ENCODE measurements at places on chromosomes 5 and 9.
A peak's percentile ranks its signal among the peaks of the same experiment; 100 is the strongest.

- DNase-seq = no peak
Measured at GRCh38 chr9:125161284-125161918, 18.1 kb upstream of the SCAI start.

- no peak for DNase-seq
Measured at GRCh38 chr5:42781584-42781983, 25.0 kb downstream of the CCDC152 start.

- no peak for DNase-seq
Measured at GRCh38 chr5:61346511-61346910, 14.5 kb downstream of the ZSWIM6 start.

- no peak for DNase-seq
Measured at GRCh38 chr5:142941245-142941644, 171.1 kb downstream of the ARHGAP26 start.

DNA sequence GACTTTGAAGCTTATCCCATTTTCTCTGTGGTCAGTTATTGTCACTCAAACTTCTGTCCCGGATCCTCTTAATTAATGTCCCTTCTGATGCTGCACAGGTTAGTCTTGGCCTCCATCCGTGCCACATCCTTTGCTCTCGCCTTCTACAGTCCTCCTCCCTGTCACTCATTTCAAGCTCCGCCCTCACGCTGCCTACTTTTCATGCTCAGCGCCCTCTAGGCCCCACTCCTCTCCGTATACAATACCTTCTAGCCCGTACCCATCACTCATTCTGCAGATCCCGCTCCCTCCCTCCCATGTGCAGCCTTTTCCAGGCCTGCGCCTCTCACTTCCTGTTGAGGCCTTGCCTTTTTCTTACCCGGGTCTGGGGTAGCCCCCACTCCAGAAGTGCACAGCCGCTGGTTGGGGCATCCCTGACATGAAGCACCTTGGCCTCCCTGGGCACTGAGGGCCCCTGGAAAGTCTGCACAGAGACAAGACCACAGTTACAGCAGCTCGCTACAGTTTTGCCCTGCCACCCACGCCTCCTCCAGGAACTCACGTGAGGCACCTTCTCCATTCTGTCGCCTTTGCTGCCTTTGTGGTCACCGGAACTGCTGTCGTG, 88.5 kb upstream of the SLC25A48 start:
- DNase-seq = no peak

DNA sequence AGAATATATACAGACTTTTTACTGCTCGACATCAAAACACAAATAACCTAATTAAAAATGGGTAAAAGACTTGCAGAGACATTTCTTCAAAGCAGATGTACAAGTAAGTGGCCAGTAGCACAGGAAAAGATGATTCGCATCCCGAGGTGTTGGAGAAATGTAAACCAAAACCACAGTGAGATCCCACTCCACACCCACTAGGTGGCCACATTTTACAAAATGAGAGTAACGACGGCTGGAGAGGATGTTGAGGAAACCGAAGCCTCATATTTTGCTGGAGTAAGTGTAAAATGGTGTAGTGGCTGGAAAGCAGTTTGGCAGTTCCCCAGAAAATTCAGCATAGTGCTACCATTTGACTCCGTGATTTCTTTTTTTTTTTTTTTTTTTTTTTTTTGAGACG, 21.3 kb upstream of the GBGT1 start:
- DNase-seq = no peak

DNA sequence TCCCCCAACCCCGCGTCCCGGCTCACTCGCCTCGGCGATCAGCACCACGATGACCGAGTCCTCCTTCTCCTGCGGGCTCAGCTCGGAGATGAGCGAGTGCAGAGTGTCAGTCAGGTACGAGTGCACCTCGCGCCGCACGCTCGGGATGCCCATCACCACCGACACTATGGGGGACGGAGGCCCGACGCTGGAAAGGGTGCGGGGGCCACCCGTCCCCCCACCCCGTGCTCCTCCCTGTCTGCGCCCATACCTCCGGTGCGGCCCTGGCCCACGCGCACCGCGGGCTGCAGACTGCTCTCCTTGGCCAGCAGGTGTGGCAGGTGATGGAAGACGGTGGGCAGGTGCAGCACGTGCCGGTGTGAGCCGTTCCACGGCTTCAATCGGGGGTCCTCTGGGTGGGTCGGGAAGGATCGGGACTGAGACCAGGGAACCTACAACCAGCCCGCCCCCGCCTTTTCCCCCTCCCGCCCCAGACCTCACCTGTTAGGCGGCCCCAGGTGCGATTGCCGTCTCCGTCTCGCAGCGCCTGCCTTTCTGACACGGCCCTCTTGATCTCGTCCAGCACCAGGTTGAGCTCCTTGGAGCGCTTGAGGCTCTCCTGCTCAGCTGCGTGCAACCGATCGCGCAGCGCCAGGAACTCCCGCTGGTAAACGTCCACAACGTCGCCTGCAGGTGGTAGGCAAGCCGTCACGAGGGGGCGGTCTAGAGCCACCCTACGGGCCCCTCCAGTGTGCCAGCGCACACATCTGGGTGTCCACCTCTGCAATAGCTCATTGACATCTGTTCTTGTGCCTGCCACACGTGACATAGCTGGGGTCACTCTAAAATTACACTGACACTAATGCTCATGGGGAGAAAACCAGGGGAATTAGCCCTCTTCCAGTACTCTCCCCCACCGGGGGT, 5.1 kb downstream of the MGAT4B start:
- DNase-seq = peak; percentile 70

GRCh38 chr5:124007675-124008398, 495.9 kb downstream of the CSNK1G3 start:
- no peak for DNase-seq

DNA sequence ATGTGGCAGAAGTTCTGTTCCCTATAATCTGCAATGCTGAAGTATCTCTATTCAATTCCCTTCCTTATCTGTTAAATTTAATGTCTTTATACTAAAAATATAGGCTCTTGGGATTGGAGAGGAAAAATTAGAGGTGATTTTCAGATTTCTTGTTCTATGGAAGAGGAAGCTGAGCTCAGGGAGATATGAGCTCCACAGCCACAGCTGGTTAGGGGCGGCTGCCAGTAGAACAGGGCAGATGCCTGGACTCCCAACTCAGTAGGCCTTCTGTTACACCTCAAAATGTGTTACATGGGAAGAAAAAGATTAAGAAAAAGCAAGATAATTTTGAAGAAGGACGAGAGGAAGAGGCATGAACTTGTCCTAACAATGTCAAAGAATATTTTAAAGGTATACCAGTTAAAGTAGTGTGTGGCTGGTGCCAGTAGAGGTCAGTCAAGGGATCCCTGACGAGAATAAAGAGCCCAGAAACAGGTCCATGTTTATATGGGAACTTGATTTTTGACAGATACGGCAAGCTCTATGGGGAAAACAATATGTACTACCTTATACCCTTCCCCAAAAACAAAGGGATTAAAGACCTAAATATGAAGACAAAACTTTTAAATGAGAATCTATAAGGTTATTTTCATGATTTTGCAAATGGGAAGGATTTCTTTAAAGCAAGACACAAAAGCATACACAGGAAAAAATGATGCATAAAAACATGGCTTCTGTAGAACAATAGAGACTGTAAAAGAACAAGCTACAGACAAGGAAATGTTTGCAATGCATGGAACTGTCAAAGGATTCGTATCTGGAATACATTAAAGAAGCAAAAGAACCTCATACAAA, 28.7 kb downstream of the DNAJC21 start:
- no peak for DNase-seq

DNA sequence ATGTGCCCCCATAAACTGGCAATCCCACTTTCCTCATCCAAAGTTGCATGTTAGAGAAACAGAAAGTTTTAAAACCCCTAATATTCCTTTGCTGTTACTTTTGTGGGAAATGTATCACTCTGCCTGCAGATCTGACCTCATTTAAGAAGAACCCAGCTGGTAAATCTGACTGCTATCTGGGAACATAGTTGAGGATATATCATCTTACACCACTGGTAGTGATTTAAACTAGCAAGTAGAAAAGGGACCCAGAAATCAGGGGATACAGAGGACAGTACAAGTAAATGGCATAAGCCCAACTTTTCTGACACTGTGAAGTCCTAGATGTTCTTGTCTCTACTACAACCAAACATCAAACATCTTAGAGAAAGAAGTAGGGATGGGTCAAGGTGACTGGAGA, 1060.5 kb upstream of the DMAC1 start:
- DNase-seq = no peak

GRCh38 chr9:103225702-103226646, 230.8 kb downstream of the CYLC2 start:
- DNase-seq = no peak

DNA sequence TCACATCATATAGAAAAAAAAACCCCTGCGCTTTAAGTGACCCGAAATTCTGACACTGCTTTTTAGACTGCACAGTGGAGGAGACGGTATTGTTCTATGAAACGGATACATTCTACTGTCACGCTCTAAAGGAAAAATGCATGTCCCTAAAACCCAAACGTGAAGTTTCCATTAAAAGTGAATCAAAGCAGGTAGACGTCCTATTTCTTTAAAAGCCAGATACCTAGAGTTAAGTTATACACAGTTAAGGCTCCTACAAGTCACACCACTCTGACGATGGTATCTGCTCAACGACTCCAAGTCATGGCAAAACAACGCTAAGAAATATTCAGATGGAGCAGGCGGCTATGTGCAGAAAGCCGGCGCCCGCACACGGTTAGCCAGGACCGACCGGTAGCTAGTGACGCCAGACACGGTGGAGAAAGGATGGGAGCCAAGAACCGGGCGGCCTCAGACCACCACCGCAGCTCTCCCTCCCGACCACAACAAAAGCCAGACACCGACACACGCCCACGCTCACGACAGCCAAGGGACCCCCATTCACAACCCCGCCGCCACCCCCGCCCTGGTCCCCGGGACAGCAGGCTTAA, 734 bp downstream of the SKP1 start:
- no peak for DNase-seq

DNA sequence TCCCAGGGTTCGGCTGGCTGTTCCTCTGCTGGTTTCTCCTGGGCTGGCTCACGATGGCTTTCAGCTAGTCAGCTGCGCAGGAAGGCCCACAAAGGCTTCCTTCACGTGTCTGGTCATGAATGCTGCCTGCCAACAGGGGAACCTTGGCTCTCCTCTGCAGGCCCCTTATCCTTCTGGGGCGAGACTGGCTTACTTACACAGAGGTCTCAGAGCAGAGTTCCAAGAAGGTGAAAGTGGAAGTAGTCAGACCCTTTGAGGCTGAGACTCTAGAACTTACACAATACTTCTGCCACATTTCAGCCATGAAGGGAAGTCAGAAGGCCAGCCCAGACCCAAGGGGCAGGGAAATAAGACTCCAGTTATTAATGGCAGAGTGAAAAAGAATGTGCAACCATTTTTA, 99.5 kb downstream of the LHFPL2 start:
- no peak for DNase-seq

- no peak for DNase-seq
Measured at GRCh38 chr5:139419226-139420192, 15.6 kb upstream of the SPATA24 start.

DNA sequence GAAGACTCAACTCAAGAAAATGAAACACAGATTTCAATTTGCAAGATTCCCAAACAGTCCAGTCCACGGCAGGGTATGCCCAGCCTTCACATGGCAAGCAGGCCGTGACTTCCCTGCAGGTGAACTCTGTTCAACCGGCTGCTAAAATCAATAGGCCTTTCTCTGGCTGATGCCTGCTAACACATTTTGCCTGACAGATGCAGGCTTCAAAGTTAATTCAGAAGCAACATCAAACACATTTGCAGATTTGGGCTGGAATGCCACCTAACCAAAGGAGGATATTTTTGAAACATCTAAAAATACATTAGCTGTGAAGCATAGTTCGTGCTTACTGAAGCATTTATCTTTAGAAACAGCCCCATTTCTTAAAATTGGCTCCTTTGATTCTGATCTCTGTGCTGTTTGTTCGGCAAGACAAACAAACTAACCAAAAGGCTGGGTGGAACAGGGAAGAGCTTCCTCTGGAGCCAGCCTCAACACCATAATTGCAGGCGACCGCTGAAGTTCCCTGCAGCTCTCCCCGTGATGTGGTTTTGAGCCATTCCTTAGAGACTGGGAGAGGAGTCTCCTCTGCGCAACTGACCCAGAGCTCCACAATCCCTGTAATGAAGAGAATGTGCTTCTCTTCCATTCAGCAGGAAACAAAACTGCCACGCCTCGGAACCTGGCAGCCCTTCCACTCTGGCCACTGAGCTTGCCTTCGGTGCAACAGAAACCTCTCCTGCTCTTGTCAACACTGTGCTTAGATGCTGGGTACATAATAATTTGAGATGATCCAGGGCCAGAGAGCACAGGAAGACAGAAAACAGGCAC, 126.5 kb downstream of the MYO10 start:
- DNase-seq = no peak

- DNase-seq = no peak
Measured at GRCh38 chr5:102760815-102761214, 5.7 kb downstream of the PAM start.

GRCh38 chr5:32280656-32281081, 32.1 kb downstream of the MTMR12 start:
- DNase-seq = no peak

GRCh38 chr5:10625700-10626472, 62.0 kb downstream of the ANKRD33B start:
- no peak for DNase-seq

DNA sequence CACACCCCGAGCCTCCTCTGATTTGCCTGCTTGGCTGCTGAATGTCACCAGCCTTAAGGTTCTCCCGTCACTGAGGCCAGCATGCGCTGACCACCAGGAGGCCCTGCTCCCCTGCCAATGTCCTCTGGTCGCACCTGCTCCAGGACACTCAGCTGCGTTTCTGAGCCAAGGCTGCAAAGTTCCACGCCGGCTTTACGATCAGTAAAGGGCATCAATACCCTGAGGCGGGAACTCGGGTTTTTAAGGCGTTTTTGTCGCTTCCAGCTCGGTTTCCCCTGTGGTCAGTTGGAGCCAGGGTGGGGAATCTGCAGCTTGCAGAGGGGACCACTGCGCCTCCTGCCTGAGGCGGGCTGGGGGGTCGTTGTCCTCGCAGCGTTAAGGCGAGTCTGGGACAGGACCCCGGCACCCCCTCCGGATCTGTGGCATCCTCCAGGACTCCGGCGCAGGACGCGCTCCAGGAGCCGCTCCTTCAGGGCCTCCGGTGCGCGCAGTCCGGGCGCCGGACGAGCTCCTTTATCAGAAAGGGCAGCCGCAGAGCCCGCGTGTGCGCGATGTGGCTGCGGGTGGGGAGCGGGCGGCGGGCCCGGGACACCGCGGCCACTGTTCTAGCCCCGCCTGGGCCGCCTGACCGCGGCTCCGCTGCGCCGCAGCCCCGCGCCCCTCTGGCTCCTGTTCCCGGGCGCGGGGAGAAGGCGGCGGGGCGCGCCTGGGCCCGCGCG, 24.1 kb upstream of the FLT4 start:
- DNase-seq = no peak

DNA sequence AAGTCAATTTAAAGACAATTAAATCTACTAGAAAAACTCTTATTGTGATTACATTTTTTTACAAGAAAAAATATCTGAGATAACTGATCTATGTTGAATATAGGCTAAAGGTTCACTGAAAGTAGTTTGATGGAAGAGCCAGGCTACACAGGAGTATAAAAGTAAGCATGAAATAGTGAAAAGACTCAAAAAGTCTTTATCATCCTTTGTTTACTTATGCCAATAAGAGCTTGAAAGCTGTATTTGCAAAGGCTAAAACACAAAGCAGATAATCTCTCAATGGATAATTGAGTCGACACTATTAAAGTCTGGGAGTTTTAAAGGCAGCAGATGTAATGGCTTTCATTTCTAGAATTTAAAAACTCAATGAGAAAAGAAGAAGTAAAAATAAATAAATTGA, 42.0 kb downstream of the SSBP2 start:
- DNase-seq = no peak

- no peak for DNase-seq
Measured at GRCh38 chr5:18216016-18216415, 581.8 kb downstream of the TAF11L14 start.

GRCh38 chr5:140023611-140024191, 19.4 kb downstream of the NRG2 start:
- no peak for DNase-seq
